A549 treated with DMSO at 1 μM for 4 hours (cell line): ENCODE measurements at places on chromosomes 2 and 18. TPM values are rescaled to one million over a fixed set of nuclear protein-coding genes. Genes with fewer than 3 reads are reported as not detected.

Gene PIAS2
- total RNA-seq = 7.3 to 10.9 TPM (median 9.4 TPM) in 5 replicates

Gene C2orf15
- 0.41 to 0.61 TPM (median 0.52 TPM) in 5 replicates for total RNA-seq

Gene ELOA2
- not detected in 5 replicates for total RNA-seq

Gene CHRNG
- total RNA-seq = not detected in 5 replicates

Gene XDH
- 1.1 to 1.8 TPM (median 1.4 TPM) in 5 replicates for total RNA-seq

Gene ILKAP
- 32.7 to 44.2 TPM (median 42.8 TPM) in 5 replicates for total RNA-seq

Gene UGT1A8
- total RNA-seq = 0.08 to 0.26 TPM in 2 of 5 replicates, not detected in the others

Gene WNT6
- total RNA-seq = 0.05 to 0.15 TPM (median 0.10 TPM) in 4 of 5 replicates, not detected in the other

Gene FOXD4L1
- 0.31 to 0.87 TPM (median 0.33 TPM) in 5 replicates for total RNA-seq

Gene REG3G
- not detected in 5 replicates for total RNA-seq

Gene CNPPD1
- 40.6 to 45.1 TPM (median 43.6 TPM) in 5 replicates for total RNA-seq

Gene CCDC150
- total RNA-seq = 4.5 to 6.0 TPM (median 4.9 TPM) in 5 replicates

Gene TMEM17
- 5.3 to 6.8 TPM (median 5.7 TPM) in 5 replicates for total RNA-seq

Gene FAM124B
- not detected in 5 replicates for total RNA-seq

Gene SCN7A
- total RNA-seq = not detected in 5 replicates

Gene TMEM37
- total RNA-seq = 1.6 to 2.0 TPM (median 1.9 TPM) in 5 replicates

Gene FBXO48
- total RNA-seq = 0.49 to 0.81 TPM (median 0.71 TPM) in 5 replicates

Gene CELF4
- 0.05 TPM in 1 of 5 replicates, not detected in the others for total RNA-seq

Gene GREB1L
- 1.7 to 3.9 TPM (median 2.2 TPM) in 5 replicates for total RNA-seq

Gene TUBA3E
- not detected in 5 replicates for total RNA-seq

Gene MC2R
- total RNA-seq = not detected in 5 replicates

Gene HOXD4
- 0.22 to 0.55 TPM (median 0.36 TPM) in 5 replicates for total RNA-seq

Gene KCNG2
- total RNA-seq = not detected in 5 replicates

Gene POMC
- total RNA-seq = not detected in 5 replicates

Gene RRM2
- total RNA-seq = 168 to 246 TPM (median 244 TPM) in 5 replicates

Gene EVA1A
- total RNA-seq = 12.6 to 14.0 TPM (median 12.7 TPM) in 5 replicates

Gene CFC1
- not detected in 5 replicates for total RNA-seq

Gene CD8B2
- total RNA-seq = not detected in 5 replicates

Gene PDE1A
- total RNA-seq = 0.09 to 0.11 TPM (median 0.10 TPM) in 4 of 5 replicates, not detected in the other

Gene MFSD6
- total RNA-seq = 18.3 to 26.9 TPM (median 23.8 TPM) in 5 replicates

Gene DNAJC5G
- not detected in 5 replicates for total RNA-seq

Gene KYNU
- 304 to 362 TPM (median 328 TPM) in 5 replicates for total RNA-seq

Gene CDK15
- total RNA-seq = not detected in 5 replicates

Gene CD28
- not detected in 5 replicates for total RNA-seq

Gene APCDD1
- total RNA-seq = not detected in 5 replicates
